Kidney tubule cell (primary cell): ENCODE measurements at places on chromosomes 7 and 10.

- no peak for DNase-seq
These were observed 131.3 kb downstream of the AKR1D1 start for GRCh38 chr7:138207555-138207971.

GRCh38 chr7:141178486-141179135 lies 104.7 kb downstream of the TMEM178B start:
- no peak for DNase-seq

GRCh38 chr10:95346715-95347401 lies 56.1 kb upstream of the PDLIM1 start:
- DNase-seq: peak; percentile 71

GRCh38 chr7:151951672-151952338 lies 4.4 kb upstream of the GALNTL5 start:
- DNase-seq: no peak

DNA sequence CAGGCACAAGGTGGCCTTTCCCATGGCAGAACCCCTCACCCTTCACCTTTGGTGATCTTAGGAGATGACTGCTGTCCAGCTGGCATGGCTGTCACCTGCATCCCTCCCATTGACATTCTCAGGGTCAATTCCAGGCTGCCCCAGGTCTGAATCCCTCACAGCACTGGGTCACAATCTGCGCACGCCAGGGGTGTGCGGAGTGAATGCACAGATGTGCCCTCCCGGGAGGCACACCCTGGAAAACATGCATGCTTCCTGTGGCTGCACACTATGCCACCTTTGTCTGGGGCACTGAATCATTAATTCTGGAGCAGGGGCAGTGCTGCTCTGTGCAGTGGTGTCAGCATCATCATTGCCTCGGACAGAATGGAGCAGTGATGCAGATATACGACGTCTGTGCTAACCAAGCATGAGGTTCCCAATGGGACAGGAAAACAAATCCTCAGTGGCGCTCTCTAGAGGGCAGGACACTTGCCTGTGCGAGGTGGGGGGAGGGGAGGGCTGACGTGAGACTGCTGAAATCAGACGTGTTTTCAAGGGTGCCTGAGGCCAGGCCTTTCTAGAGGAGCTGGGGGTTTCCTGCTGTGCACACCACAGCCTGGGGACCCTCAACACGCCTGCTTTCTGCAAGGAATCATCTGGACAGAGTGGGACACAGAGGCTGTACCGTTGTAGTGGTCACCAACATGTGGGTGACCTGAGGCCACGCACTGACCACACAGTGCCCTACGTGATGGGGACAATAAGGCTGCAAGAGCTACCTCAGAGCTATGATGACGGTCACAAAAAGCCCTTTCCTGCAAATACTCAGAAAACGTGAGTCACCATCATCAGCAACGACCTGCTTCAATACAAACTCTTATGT lies 77.9 kb downstream of the HIPK2 start:
- DNase-seq: no peak

- DNase-seq: no peak
These were observed 225.7 kb downstream of the RPS24 start for GRCh38 chr10:78259391-78259790.

DNA sequence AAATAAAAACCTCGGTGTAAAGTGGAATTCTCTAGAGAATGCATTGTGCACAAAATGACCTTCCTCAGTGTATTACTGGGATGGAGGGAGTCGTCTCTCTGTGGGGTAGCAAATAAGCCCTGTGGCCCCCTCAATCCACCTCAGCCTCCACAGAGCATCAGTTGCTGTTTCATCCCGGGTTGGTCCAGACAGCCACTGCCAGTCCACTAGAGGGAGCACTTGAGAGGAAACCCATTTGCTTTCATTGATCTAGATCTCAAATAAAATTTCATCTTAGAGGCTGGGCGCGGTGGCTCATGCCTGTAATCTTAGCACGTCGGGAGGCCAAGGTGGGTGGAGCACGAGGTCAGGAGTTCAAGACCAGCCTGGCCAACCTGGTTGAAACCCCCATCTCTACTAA lies 1128.7 kb downstream of the CNTNAP2 start:
- peak; percentile 50 for DNase-seq

- no peak for DNase-seq
These were observed 573 bp downstream of the TFR2 start for GRCh38 chr7:100640517-100641440.

- peak; percentile 78 for DNase-seq
These were observed 195.5 kb downstream of the PRKG1 start for GRCh38 chr10:51269821-51270220.

- DNase-seq: no peak
These were observed 84.6 kb downstream of the PDGFA start for GRCh38 chr7:434891-435629.

GRCh38 chr7:77209479-77210139 lies 10.0 kb upstream of the FGL2 start:
- no peak for DNase-seq

DNA sequence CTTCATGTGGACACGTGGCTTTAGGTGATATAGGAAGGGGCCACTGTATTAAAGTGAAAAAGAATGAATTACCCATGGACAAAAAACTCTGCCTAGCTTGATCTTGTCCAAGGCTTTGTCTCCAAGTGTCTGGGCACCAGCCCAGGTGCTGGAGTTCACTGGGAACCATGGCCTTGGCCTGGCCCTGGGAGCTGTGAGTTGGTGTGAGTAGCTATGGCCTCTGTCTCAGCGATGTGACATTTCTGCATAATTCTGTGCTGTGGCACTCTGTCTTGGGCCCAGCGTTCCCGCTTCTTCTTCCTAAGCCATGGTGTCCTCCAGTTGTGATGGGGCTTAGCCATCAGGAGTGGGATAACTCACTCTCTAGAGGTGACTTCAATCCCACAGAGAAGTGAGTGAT lies 119.0 kb upstream of the PPP2R2D start:
- no peak for DNase-seq

GRCh38 chr10:84452003-84452402 lies 123.6 kb downstream of the CCSER2 start:
- DNase-seq: peak; percentile 12

- peak; percentile 77 for DNase-seq
These were observed 44.9 kb downstream of the ANXA8 start for GRCh38 chr10:47438857-47439474.

GRCh38 chr7:48366096-48366495 lies 194.8 kb downstream of the ABCA13 start:
- DNase-seq: peak; percentile 35

DNA sequence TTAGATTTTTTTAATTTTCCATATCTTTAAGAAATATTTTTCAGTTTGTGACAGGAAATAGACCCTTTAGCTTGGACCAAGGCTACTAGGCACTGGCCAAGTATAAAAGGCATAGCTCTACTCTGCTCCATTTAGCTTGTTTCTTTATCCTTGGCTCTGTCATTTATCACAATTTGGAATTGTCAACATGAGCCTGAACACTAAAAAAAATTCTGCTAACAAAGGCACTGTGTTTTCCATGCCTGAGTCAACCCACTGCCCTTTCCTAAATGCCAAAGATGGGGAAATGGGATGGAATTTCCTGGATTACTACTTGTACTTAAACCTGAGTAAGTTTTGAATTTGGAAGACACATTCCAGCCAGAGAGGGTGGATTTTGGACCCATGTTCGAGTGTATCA lies 128.4 kb downstream of the NSUN6 start:
- peak; percentile 3 for DNase-seq

- DNase-seq: no peak
These were observed 167.7 kb downstream of the DGKB start for GRCh38 chr7:14734839-14735321.

DNA sequence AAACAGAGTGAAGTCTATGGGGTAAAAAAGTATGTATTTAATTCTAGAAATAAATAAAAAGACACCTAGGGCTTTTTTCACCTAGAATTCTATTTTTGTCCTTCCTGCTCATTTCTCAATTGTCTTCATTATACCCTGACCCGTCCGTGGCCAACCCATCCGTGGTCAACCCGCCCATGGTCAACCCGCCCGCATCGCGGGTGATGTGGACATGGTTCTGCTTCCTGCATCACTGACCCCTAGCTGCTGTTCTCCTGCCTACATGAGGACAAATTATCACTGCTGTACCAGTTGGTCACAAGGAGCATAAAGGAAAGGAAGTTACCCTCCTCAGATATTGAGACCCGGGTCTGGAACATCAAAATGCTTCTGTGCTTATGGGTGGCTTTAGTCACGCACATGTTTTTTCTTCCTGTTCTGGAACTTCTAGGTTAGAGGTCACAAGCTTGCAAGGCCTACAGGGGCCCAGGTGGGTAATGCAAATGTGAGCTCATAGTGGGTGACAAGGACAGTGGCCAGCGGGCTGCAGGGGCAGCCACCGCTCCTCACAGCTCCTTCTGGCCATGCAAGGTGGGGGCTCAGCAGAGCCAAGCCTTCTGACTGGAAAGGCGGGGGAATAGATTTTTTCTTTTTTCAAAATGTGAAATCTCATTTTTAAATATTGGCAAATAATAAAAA lies 15.5 kb downstream of the CAMK2G start:
- DNase-seq: no peak

GRCh38 chr10:96740579-96741281 lies 20.4 kb upstream of the PIK3AP1 start:
- DNase-seq: peak; percentile 41

DNA sequence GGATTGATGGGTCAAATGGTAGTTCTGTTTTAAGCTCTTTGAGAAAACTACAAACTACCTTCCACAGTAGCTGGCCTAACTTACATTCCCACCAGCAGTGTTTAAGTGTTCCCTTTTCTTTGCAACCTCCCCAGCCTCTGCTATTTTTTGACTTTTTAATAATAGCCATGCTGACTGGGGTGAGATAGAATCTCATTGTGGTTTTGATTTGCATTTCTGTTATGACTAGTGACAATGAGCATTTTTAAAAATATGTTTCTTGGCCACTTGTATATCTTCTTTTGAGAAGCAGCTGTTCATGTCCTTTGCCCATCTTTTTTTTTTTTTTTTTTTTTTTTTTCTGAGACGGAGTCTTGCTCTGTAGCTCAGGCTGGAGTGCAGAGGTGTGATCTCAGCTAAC lies 155.2 kb upstream of the BMPER start:
- DNase-seq: no peak

GRCh38 chr10:43044448-43044921 lies 32.4 kb upstream of the RET start:
- no peak for DNase-seq

GRCh38 chr10:102814873-102815661 lies 22.1 kb downstream of the CYP17A1 start:
- peak; percentile 53 for DNase-seq

- DNase-seq: peak; percentile 29
These were observed 34.8 kb downstream of the VKORC1L1 start for GRCh38 chr7:65907501-65908198.

GRCh38 chr7:95327356-95327755 lies 3.0 kb upstream of the PON1 start:
- no peak for DNase-seq

DNA sequence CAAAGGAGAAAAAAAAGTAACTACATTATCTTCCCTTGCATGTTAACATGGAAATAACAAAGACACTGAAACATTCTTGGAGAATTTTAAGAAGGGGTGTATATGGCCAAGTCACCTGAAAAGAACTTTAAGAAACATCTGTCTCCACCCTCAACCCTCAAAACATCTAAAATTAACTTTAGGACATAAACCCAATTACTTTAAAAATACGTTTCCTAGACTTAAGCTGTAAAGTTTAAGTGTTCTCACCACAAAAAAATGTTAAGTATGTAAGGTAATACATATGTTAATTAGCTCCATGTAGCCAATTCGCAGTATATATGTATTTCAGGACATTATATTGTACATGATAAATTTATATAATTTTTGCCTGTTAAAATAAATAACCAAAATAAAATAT lies 71.1 kb upstream of the GLCCI1 start:
- DNase-seq: no peak

GRCh38 chr7:123747620-123748141 lies 1.1 kb downstream of the WASL start:
- DNase-seq: peak; percentile 79

GRCh38 chr7:133320891-133321290 lies 68.0 kb downstream of the EXOC4 start:
- DNase-seq: no peak

DNA sequence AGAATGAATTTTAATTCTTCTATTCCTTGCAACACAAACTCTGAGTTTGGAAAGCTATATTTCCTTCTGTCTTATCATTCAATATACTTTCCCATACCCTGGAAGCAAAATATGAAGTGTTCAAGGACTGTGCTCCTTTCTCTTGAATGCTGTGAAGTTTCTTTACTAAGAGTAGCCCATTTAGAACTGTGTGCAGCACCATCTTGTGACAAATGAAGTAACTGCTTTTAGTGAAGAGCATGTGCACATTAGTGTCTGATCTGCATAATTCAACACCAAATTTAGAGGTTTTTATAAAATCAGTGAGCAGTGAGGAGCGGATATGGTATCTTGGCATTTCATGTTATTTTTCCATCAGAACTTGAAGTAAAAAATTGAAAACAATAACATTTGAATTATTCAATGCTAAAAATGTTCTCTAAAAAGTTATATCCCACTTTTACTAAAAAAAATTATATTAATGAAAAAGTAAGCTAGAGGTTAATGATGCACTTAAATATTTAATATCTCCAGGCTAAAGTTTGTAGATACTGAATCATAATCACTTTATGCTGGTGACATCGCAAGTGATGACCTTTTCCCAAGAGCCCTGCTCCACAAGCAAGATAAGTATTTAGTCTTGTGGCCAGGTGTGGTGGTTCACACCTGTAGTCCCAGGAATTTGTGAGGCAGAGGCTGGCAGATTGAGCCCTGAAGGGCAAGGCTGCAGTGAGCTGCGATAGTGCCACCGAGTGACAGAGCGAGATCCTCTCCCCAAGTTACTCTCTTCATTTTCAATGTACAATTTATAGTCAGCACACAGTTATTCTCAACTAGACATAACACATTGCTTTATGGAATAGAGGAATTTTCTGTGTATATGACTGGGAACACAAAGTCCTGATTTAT lies 108.8 kb upstream of the PCLO start:
- peak; percentile 53 for DNase-seq

- DNase-seq: peak; percentile 46
These were observed 588 bp downstream of the GLI3 start for GRCh38 chr7:42236266-42236975.

- no peak for DNase-seq
These were observed 585.8 kb downstream of the KCNMA1 start for GRCh38 chr10:77051837-77052236.

DNA sequence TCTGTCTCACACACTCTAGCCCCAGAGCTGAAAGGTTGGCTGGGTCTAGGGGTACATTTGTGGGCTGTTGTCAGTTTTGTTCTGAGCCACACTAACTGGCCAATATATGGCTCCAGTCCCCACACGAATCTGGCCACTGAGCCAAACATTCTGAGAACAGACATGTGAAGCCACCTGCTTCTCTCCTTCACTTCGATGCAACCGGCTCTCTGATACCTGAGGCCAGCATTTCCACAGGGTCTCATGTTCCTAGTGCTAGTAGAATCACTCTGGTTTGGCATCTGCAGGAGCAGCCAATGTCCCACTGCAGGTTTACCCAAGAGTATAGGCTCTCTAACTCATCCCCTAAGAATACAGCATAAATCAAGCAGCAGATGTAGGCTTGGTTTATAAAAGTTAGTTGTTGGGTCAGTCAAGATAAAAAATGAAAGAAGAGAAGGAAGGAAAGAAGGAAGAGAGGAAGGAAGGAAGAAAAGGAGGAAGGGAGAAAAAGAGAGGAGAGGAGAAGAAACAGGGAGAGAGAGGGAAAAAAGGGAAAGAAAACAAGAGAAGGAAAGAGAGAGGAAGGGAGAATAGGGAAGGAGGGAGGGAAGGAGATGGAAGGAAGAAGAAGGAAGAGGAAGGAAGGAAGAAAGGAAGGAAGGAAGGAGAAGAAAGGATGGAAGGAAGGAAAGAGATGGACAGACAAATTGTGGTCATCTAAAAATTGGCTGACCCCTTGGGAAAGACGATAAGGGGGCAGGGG lies 75.1 kb downstream of the STRA8 start:
- DNase-seq: no peak
